A549 treated with Mapracorat at 1 μM for 4 hours (cell line): ENCODE measurements at places on chromosomes 13 and 19. TPM values are rescaled to one million over a fixed set of nuclear protein-coding genes. Genes with fewer than 3 reads are reported as not detected.

Gene LRRC8E
- 5.4 to 6.4 TPM (median 6.0 TPM) in 5 replicates for total RNA-seq

Gene KLK3
- total RNA-seq: not detected in 5 replicates

Gene ZNF675
- 2.5 to 3.7 TPM (median 3.0 TPM) in 5 replicates for total RNA-seq

Gene LILRB2
- 0.05 to 0.26 TPM (median 0.11 TPM) in 5 replicates for total RNA-seq

Gene ARGLU1
- 32.8 to 40.9 TPM (median 37.3 TPM) in 5 replicates for total RNA-seq

Gene ZNF30
- total RNA-seq: 4.1 to 6.4 TPM (median 5.0 TPM) in 5 replicates

Gene BRCA2
- total RNA-seq: 3.7 to 6.5 TPM (median 4.8 TPM) in 5 replicates

Gene ZNF93
- not detected in 5 replicates for total RNA-seq

Gene ZNF614
- 2.5 to 3.1 TPM (median 3.0 TPM) in 5 replicates for total RNA-seq

Gene ZNF844
- not detected in 5 replicates for total RNA-seq

Gene ZNF841
- total RNA-seq: 2.0 to 2.6 TPM (median 2.4 TPM) in 5 replicates

Gene SOX21
- total RNA-seq: 0.20 to 0.91 TPM (median 0.67 TPM) in 5 replicates

Gene PRKD2
- 21.7 to 32.7 TPM (median 27.7 TPM) in 5 replicates for total RNA-seq

Gene FUT1
- 0.04 to 0.10 TPM (median 0.05 TPM) in 5 replicates for total RNA-seq

Gene PSG11
- total RNA-seq: not detected in 5 replicates

Gene YJU2
- 18.1 to 21.7 TPM (median 18.9 TPM) in 5 replicates for total RNA-seq
